CD4-positive, alpha-beta T cell (primary cell): ENCODE measurements at places on chromosomes 2 and 18.

DNA sequence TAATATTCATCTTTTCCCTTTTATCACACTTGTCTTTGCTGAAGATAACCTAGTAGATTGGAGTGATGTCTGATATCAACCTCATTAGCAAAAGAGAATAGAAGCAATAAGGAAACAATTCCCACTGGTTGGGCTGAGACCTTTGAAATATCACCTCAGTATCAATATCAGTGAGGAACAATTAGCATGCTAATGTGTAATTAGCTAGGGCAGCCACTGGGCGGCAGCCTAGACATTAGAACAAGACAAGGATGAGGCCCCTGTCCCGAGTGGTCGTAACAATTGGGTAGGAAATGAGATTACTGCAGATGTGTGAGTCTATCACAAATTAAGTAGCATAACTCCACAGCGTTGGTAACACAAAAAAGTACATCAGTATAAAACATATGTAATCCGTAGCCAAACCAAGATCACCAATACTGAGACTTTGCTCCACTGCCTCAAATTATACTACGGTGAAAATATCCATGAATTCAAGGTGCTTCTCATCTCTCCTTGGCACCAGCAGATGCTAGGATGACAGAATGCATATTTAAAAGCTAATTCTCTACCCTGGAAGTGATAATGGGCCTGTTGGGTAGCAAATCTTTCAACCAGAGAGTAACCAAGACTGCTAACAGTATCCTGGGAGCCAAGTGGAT is 99.1 kb downstream of the ALPK2 start:
- peak; percentile 48 for DNase-seq

DNA sequence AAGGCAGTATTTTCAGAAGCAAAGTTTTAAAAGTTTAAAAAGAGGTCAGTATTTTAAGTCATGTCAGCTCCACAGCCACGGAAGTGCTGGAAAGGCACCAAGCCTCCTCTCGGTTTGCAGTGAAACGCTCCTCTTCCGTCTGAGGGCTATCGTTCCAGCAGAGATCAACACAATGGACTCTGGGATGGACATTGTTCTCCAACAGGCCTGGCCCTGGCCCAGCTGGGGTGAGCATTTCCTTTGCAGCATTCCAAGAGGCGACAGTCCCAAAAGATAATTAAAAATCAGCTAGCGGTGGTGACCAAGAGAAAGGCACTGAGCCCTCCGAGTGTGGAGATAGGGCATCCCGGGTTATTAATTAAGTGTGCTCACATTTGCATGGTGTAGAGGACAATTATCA is 95.9 kb upstream of the LCLAT1 start:
- DNase-seq, result no peak

DNA sequence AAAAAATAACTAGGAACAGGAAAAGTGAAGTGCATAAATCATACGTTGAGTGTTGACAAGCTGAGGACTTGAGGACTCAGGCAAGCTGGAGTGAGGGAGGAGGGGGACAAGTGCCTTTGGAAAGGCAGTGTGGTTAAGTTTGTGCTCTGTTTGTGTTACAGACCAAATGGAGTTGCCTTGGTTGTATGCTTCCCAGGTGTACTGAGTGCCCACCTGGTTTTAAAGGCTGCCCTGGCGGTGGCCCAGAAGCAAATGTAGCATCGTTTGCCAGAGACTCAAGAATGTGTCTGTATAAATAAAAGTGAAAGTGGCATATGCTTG is 240.9 kb downstream of the PRKCE start:
- DNase-seq, result no peak

GRCh38 chr18:11820697-11821096 is 30.5 kb upstream of the CHMP1B start:
- no peak for DNase-seq

DNA sequence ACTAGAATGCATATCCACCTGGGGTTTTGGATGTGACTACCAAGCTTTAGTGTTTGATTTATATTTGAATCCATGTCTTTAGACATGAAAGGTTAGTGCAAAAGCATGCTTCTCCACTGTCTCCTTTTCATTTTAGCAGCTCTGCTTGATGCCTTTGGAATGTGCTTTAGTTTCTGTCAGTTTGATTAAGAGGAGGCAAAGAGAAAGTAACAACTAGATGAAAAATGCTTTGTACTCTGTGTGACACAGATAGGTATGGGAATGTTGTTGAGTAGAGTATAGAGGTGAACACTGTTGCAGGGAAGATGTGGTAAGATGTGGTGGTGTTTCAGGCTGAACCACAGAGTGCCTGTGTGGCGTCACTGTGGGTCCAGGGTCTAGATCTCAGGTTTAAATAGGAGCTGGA is 19.8 kb downstream of the PIK3C3 start:
- no peak for DNase-seq

DNA sequence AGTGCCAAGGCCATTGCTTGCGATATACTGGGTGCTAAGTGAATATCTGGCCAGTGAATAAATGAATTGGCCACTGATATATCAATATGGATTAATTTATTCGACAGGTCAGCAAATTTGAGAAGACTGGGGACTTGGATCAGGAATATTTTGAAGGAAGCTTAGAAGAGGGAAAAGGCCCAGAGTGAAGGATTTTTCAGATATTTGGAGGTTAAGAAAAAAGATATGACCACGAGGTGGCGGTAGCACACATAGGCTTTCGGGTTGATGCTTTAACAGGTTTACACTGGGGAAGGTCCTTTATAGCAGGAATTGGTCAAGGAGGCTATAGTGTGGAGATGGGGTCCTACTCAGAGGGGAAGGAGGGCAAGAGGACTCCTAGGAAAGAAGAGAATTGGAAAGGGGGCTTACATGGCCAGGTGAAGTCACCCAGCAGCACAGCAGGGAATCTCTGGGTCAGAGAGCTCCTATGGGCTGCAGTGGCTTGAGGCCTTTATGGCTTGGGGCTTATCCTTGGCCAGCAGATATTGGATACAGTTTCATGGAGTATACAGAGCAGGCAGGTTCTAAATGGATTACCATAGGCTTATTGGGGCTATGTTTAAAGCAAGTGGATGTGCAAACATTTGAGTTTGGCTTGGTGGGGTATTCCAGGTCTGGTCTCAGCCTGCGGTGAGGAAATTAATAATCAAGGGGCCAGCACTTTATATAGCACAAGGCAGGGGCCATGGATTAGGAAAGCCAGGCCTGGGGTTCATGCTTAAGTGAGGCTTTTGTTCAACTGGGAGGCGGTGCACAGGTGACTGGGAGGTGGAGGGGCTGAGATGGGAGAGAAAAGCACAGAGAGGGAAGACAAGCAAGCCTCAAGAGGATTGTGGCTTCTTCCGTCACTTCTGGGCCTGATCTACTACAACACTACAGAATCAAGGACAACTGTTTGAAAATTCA is 9.7 kb downstream of the IL1RN start:
- DNase-seq, result peak; percentile 25

DNA sequence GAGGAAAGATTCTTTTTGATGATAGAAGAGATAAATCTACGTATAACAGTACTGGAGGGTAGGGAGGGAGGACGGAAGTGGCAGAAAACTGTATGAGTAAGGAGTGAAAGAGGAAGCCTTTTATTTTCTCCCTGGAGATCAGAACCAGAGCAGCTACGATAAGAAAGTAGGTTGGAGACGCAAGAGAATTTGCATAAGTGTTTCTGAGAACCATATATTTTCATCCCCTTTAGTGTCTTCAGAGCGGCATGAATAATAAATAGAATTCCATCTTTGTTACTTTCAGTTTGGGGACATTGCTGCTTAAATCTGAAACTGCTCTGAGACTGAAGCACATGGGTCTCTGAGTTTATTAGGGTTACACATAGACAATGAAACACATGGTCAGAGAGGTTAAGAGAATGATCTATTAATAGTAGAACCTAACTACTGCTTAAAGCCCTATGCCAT is 230.2 kb upstream of the TNP1 start:
- no peak for DNase-seq

GRCh38 chr2:16204886-16205620 is 264.7 kb downstream of the MYCN start:
- DNase-seq, result no peak

DNA sequence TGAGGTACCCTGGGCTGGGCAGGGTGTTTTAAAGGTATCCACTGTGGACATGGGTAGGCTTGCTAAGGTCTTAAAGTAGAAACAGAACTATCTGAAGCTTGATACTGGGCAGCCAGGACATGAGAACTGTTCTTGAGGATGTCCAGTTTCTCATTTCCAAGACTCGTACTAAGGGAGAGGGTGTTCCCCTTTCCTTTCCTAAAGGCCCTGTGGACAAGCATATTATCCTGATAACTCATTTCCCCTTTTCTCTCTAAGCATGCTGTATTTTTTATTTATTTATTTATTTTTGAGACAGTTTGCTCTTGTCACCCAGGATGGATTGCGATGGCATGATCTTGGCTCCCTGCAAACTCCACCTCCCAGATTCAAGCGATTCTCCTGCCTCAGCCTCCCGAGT is 273.6 kb downstream of the PRKCE start:
- DNase-seq, result no peak

GRCh38 chr2:180669016-180669415 is 311.4 kb upstream of the UBE2E3 start:
- DNase-seq, result no peak

- DNase-seq, result no peak
Measured at GRCh38 chr2:60294901-60295635, 258.4 kb downstream of the BCL11A start.

DNA sequence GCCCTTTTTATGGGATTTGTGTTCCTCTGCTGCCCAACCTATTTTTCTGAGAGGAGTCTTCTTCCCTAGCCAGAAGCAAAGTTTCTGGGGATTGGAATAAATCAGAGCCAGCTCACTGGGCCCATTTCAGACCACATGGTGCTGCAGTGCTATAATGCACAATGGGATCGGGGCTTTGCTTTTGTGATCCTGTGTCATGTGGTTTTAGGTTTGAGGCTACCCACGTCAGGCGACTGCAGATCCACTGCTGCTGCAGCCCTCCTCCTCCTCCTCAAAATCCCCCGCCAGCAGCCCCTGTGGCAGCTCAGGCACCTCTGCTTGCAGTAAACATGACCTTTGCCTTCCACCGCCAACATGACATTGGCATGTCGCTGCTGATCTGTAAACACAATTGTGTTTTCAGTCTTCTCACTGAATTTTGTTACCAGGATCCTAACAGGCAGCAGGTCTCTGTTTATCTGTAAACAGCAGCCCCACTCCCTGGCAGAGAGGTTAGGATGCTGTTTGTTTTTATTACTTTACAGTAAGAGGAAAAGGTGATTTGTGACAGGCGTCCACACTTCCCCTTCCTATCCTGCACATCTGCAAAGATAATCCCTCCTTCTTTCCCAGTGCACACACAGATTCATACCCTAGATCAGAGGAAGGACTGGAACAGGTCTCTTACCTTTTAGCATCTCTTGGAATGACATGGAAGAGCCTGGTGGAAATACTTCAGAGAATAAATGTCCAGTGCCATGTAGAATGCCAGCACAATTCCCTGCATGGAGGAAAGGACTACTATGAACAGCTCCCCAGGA is 130.8 kb downstream of the FOXI3 start:
- DNase-seq, result no peak

DNA sequence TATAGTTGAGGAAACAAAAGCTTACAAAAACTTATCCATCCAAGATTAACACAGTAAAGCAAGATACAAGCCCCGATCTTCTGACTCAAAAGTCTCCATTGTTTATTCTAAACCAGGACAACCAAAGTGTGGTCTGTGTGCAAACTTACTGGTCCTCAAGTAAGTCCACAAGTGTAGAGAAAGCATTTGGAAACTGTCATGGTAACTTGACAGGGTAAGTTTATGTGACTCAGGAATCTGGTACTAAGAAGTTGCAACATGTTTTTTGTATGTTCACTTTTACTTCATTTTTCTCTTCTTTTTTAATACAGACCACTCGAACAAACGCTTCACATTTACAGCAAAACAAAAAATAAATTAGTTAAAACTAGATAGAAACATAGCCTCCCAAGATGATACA is 9.4 kb downstream of the MBD2 start:
- no peak for DNase-seq

DNA sequence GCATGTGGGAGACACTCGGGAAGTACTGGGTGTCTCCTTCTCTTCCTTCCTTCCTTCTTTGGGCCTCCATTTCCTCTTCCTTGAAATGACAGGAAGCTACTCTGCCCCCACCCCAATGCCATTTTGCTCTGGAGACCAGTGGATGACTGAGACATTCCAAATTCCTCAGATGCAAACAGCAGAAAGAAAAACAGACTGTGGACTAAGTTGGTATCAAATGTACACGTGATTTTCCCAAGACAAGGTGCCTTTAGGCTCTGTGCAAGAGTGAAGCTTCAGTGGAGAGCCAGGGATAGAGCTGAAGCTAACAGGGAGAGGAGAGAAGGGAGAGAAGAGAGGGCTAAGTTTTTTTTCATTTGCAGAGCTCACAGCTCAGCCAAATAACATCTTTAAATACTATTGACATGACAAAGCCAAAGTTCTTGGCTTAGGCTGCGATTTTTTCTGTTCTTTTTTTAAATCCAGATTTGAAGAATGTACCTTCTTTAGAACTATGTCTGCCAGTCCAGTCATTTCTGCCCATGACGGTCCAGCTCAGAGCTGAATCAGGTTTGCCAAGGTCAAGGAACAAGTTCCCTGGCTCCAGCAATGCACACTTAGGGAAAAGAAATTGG is 84.5 kb upstream of the LCLAT1 start:
- no peak for DNase-seq

- no peak for DNase-seq
Measured at GRCh38 chr2:44649381-44649780, 287.6 kb downstream of the CAMKMT start.

DNA sequence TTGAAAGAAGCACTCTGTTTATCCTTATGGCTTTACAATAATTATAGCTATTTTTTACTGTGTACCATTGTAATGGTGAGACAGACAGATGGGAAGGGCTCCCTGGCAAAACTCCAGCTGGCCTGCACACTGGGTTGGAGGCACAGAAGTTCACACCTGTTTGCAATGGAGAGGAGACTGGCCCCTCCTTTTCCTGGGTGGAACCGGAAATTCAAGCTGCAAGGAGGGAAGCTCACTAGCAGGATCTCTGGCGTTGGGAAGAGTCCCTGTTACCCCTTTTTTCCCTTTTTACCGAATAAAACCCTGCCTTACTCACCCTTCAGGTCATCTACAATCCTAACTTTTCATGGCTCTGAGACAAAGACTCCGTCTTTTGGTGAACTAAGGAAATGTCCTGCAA is 100.3 kb upstream of the TFPI start:
- no peak for DNase-seq

DNA sequence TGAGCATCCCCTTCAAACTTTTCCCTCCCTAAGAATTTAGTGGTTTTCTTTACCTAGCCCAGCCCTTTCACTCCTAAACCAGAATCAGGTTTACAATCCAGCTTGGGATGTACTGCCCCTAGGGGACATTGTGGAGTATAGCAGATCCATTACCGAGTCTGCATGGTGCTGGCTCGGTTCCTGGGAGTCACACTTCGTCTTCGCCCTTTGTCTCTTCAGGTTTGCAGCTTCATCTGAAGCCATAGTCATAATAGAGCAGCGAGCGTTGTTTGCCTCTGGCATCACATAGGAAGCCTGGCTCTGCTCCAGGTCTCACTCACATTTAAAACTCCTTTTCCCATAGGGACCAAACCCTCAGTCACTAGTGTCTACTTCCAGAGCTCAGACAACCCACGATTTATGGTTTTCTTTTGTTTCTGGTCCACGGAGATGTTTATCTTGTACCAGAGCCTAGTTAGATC is 16.8 kb upstream of the LYPD6 start:
- DNase-seq, result no peak
